HepG2 (cell line): ENCODE measurements at places on chromosomes 4 and X.

DNA sequence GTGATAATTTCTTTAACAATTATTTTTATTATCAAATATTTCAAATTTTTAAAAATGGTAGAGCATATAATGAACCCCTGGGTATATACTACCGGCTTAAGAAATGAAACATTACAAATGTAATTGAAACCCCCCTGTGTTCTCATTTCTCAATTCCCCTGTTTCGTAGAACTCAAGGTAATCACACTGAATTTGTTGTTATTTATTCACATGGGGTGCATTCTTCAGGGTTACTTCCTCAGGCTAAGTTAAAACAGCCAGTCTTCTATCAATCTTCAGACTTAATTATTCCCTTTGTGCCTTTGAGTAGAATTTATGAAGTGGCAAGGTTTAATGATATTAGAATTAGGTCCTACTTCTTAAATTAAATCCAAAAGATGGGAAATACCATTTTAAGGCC is 128.2 kb downstream of the ANAPC10 start:
- DNase-seq = no peak

DNA sequence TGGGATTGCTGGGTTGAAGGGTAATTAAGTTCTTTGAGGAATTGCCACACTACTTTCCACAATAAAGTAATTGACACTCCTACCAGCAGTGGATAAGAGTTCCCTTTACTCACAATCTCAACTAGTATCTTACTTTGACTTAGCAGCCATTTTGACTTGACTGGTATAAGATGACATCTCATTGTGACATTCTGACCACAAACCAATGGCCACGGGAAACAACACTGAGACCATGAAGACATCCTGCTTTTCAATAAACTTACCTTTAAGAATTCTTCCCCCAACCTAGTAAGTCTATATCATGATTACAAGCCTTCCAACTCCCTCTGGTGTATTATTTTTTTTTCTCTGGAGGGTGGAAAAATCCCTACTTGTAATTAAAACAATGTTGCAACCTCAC is 66.9 kb upstream of the WDR1 start:
- DNase-seq = no peak

GRCh38 chr4:17494258-17495190 is 17.4 kb downstream of the QDPR start:
- no peak for DNase-seq

- DNase-seq = peak; percentile 47
These were observed 101.4 kb downstream of the PPARGC1A start for GRCh38 chr4:23788460-23788859.

DNA sequence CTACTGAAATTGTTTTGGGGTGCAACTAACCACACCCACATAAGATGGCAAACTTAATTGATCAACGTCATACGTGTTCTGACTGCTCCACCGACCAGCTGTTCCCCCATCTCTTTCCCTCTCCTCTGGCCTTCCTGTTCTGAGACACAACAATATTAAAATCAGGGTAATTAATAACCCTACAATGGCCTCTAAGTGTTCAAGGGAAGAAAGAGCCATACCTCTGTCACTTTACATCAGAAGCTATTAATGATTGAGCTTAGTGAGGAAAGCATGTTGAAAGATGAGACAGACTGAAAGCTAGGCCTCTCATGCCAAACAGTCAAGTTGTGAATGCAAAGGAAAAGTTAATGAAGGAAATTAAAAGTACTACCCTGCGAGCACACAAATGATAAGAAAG is 173.9 kb upstream of the FTHL17 start:
- no peak for DNase-seq

DNA sequence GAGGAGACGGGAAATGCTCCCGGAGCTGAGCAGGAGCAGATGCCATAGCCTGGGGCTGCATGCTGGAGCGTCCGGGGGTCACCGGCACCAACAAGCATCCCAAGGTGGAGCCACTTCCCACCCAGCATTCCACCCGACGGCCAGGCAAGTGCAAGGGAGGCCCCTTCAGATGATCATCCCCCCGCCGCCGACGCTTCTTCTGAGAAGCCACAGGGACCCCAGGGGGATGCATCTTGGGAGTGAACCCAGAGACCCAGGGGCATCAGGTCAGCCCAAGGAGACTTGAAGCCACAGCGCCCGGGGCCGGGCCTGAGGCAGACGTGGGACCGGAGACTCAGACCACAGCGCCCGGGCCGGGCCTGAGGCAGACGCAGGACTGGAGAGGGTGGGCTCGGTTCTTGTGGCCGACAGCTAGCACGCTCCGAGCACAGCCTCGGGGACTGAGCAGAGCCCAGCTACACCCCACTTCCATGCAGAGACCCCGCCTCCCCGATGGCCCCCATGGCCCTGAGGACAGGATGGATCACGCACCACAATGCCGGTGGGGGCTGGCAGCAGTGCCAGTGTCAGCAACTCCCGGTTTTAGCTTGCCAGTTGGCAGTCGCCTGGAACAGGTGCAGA is 33.0 kb upstream of the CPLX1 start:
- no peak for DNase-seq
